HepG2 (cell line): ENCODE measurements at places on chromosomes 1 and 21. TPM values are rescaled to one million over a fixed set of nuclear protein-coding genes. Genes with fewer than 3 reads are reported as not detected.

Gene GUCA2B
- not detected in 2 replicates for total RNA-seq

Gene AKR1A1
- 217 and 233 TPM in 2 replicates for total RNA-seq

Gene NUF2
- total RNA-seq, result 39.4 and 44.9 TPM in 2 replicates

Gene KRTAP19-1
- not detected in 2 replicates for total RNA-seq

Gene KCNE1
- 0.35 TPM in 1 of 2 replicates, not detected in the other for total RNA-seq

Gene GJB3
- not detected in 2 replicates for total RNA-seq
